Activated CD8-positive, alpha-beta T cell treated with anti-CD3 and anti-CD28 coated beads, Interleukin-2, amount 10 ng/mL, durations not matched to agents 7 days and 5 days (primary cell): ENCODE measurements at places on chromosomes 12 and 14. TPM values are rescaled to one million over a fixed set of nuclear protein-coding genes. Genes with fewer than 3 reads are reported as not detected.
A peak's percentile ranks its signal among the peaks of the same experiment; 100 is the strongest.

Gene PGF
- 0.21 TPM for total RNA-seq

Gene P2RX2
- not detected for total RNA-seq

Gene CD163L1
- not detected for total RNA-seq

Gene SPIC
- not detected for total RNA-seq

Gene MYH6
- total RNA-seq = not detected

Gene TMEM229B
- 10.0 TPM for total RNA-seq

Gene KRT82
- not detected for total RNA-seq

DNA sequence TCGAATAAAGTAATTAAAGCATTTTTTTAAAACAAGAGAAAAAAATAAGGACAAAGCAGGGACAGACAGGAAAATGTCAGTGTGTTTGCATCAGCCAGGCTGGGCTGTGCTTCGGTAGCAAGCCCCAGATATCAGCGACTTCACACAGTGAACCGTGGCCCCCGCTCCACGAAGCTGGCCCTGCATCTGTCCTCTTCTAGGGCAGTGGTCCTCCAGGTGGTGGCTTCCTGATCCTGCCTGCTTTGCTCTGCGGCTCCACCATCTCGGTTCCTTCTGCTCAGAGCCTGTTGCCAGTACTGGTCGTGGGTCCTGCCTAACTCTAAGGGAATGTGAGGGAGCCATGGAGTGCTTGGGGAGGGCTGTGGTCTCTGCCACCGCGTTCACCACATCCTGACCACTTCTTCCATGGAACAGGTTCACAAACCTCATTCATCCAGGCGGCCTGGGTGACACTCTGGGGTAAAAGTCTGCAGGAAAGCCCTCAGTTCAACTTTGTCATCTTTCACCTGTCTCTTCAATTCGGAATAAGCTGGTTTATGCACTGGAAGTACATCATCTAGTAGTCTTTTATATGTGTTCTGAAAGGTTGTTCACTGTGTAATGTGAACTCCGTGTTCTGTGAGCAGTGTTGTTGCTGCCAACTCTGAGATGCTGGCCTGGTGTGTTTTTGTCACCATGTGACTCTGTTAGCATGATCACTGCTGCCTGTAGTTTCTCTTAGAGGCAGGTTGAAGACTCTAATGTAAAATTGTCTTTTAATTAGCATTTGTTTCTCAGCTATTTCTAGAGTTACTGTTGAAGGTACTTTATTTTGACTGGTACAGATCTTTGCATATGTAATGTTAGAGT, 47.9 kb downstream of the ANKRD9 start:
- peaks cover 4% of the 10 kb centered on the region for H3K36me3 ChIP-seq
- no peak for DNase-seq
- no peaks in the 10 kb centered on the region for H3K27me3 ChIP-seq
- H3K4me1 ChIP-seq = peaks cover 8% of the 10 kb centered on the region

- peaks cover 9% of the 10 kb centered on the region for H3K4me1 ChIP-seq
- no peak overlapping the region for H3K27ac ChIP-seq
- DNase-seq = peak; percentile 24
- no peaks in the 10 kb centered on the region for H3K36me3 ChIP-seq
Measured at GRCh38 chr12:111268738-111269572, 99.9 kb downstream of the PHETA1 start.

DNA sequence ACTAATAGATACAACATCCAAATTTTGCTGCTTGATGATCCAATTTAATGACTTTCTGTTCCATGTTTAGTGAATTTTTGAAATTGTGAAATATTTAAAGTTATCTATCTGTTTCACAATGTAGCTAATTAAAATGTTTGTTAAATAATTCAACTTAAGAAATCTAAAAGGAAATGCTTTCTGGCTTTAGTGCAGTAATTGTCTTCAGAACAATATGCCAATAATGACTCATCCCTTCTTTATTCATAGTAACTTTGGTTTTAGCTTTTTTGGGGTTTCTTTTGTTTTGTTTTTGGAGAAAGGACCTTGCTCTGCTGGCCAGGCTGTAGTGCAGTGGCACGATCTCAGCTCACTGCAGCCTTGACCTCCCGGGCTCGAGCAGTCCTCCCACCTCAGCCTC, 479.2 kb upstream of the RGS6 start:
- H3K4me1 ChIP-seq = peaks cover 10% of the 10 kb centered on the region
- no peaks in the 10 kb centered on the region for H3K27me3 ChIP-seq
- no peak overlapping the region for H3K27ac ChIP-seq
- no peak for DNase-seq

- H3K36me3 ChIP-seq = no peaks in the 10 kb centered on the region
- no peaks in the 10 kb centered on the region for H3K4me1 ChIP-seq
- no peak overlapping the region for H3K4me3 ChIP-seq
- H3K27me3 ChIP-seq = peaks cover 8% of the 10 kb centered on the region
- no peak overlapping the region for H3K27ac ChIP-seq
Measured at GRCh38 chr14:60356906-60357550, 108.0 kb downstream of the PPM1A start.

DNA sequence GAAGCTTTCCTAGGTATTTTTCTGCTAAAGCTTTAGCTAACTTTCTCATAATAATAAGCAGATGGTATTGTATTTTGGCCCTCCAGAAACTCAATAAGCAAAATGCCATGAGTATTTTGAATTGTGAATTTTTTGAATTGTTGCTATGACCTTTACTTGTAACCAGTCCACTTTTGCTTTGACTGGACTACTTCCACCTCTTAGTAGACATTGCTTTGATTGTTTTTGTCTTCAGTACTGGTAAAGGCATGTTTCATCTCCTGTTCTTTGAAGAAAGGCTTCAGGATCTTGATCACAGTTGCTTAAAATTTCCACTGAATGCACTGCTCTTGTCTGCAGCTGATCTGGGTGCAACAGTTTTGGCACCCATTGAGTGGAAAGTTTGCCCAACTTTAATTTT, 102.3 kb downstream of the TRMT5 start:
- peaks cover 24% of the 10 kb centered on the region for H3K36me3 ChIP-seq
- H3K4me3 ChIP-seq = no peak overlapping the region
- no peak overlapping the region for H3K27ac ChIP-seq
- H3K27me3 ChIP-seq = no peaks in the 10 kb centered on the region
- no peak for DNase-seq

GRCh38 chr12:3551386-3551785, 60.4 kb downstream of the PRMT8 start:
- DNase-seq = no peak
- no peaks in the 10 kb centered on the region for H3K4me1 ChIP-seq

DNA sequence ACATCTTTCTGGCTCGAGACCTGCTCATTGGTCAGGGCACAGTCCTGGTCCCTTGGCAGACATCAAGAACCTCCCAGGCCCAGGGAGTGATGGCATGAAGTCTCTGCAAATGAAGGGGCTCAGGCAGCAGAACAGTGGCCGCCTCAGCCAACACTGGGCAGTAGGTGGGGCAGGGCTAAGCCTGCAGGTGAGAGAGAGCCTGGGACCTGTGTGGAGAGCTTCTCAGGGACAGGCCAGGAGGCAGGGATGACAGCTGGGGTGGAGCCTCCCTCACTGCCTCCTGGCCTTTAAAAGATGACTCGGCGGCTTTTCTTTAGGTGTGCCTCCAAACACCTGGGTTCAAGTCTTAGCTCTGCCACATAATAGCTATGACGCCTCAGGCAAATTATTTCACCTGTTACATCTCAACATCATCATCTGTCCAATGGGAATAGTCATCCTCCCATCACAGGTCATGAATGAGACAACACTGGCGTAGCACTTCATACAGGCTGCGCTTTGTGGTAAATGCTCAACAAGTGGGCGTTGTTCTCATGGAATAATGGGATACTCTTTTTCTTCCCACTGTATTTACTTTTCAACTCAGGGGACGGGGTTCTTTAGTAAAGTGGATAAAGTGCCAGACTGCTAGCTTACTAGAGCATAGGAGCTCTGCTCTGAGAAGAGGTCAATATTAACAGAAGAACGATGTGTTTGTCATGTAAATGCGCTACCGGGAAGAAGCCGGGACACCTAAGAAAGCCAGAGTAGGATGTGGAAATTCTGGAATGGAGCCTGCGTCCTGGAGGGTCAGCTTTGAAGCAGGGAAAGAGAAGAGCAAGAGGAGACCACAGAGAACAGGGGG, 277.4 kb downstream of the FOXN3 start:
- DNase-seq = no peak
- no peak overlapping the region for H3K27ac ChIP-seq
- H3K36me3 ChIP-seq = no peaks in the 10 kb centered on the region
- no peaks in the 10 kb centered on the region for H3K4me1 ChIP-seq

- H3K27ac ChIP-seq = no peak overlapping the region
- no peak overlapping the region for H3K4me3 ChIP-seq
- no peak for DNase-seq
- H3K27me3 ChIP-seq = no peaks in the 10 kb centered on the region
- H3K36me3 ChIP-seq = no peaks in the 10 kb centered on the region
Measured at GRCh38 chr14:57136669-57137328, 131.9 kb downstream of the EXOC5 start.

- H3K27me3 ChIP-seq = no peaks in the 10 kb centered on the region
- H3K4me3 ChIP-seq = no peak overlapping the region
Measured at GRCh38 chr12:122406701-122407164, 15.7 kb downstream of the CLIP1 start.

DNA sequence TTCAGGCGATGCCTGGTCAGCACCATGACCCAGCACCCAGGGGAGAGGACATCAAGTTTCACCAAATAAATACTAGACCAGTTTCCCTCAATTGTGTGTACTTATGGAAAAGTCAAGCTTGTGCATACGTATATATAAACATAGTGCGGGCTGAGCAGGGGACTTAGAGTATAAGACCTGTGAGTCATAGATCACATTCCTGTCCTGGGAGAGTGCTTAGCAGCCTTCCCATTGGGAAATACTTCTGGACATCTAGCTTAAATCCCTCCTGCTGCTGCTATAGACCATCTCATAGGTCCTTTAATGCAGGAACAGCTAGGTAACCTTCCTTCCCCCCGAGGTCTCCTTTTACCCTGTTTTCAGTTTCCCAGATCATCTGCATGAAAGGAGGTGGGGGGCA, 51.9 kb downstream of the PRMT8 start:
- no peak for DNase-seq
- H3K36me3 ChIP-seq = no peaks in the 10 kb centered on the region
- no peak overlapping the region for H3K4me3 ChIP-seq
- no peak overlapping the region for H3K27ac ChIP-seq
- no peaks in the 10 kb centered on the region for H3K4me1 ChIP-seq

GRCh38 chr14:54662491-54663133, 95.7 kb downstream of the SAMD4A start:
- no peak for DNase-seq
- H3K27me3 ChIP-seq = peaks cover 40% of the 10 kb centered on the region
- H3K27ac ChIP-seq = no peak overlapping the region
- H3K36me3 ChIP-seq = no peaks in the 10 kb centered on the region
- H3K4me3 ChIP-seq = no peak overlapping the region
- peaks cover 5% of the 10 kb centered on the region for H3K4me1 ChIP-seq
